HS-27A (cell line): ENCODE measurements at places on chromosomes 11 and 22.
A peak's percentile ranks its signal among the peaks of the same experiment; 100 is the strongest.

- DNase-seq: no peak
Observed at GRCh38 chr11:33694346-33695050, 6.1 kb downstream of the C11orf91 start.

DNA sequence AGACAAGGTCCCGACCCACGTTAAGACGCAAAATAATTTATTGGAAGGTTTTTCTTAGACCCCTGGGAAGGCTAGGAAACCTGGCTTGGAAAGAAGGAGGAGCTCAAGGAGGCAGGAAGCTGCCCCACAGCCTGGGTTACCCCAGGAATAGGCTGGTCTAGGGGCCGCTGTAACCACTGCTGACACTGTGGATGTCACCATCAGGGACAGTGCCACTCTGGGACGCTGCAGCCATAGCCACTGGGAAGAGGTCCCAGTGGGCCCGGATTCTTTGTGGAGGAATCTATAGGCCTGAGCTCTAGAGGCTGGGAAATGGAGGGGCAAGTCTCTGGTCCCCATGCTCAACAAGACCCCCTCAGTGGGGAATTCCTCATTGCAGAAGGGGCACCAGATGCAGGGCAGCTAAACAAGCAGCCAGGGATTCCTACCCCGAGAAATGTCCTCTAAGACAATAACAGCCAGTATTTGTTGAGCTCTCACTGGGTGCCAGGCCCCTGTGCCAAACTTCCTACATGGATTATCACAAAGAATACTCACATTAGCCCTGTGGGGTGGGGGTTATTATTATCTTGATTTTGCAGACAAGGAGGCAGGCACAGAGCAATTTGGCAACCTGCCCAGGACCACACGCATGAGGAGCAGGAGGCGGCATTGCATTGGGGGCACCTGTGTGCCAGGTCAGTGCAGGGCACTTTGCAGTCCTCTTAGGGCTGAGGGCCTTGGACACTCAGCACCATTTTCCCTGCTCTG, 19.5 kb upstream of the CHKA start:
- no peak for DNase-seq

DNA sequence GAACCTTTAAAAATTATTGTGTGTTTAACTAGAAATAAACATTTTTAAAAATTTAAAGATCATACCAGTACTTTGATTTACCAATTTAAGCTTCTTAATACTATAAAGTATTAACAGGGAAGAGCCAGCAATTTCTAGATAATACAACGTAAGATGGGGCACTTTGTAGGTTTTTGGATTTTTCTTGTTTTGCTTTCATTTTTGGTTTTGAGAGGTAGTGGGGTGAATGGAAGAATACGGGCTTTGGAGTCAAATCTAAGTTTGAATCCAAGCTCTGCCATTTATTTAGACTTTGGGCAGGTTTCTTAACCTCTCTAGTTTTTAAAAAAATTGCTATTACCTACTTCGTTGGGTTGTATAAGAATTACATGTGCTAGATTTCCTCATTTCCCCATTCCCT, 44.9 kb downstream of the CSTPP1 start:
- DNase-seq: no peak

DNA sequence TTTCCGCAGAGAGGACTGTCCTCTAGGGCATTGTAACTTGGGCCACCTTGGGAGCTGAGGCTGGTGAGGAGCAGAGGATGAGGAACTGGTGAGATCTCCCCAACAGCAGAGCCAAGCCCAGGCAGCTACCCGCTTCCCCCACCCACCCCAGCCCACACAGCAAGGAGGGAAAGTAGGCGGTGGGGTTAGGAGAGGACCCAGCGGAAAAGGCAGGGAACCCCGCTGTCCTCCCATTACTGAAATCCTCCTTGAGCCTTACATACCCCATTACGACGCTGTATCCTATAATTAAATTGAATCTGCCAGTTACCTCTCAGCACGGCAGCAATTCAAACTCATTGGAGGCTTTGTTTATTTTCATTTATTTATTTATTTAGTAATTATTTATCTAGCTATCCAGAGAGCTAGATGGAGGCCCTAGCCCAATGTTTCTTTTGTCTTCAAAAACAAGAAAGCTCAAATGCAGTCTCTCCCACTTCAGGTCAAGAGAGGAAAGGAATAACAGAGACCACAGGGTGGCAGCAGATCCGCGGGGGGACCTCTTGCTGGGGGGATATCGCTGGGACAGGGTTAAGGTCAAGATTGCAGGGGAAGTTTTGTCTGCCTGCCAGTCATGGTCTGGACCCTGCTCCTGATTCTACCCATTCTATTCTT, 218.0 kb downstream of the ST3GAL4 start:
- DNase-seq: no peak

GRCh38 chr22:17120281-17120680, 879 bp downstream of the TMEM121B start:
- no peak for DNase-seq

DNA sequence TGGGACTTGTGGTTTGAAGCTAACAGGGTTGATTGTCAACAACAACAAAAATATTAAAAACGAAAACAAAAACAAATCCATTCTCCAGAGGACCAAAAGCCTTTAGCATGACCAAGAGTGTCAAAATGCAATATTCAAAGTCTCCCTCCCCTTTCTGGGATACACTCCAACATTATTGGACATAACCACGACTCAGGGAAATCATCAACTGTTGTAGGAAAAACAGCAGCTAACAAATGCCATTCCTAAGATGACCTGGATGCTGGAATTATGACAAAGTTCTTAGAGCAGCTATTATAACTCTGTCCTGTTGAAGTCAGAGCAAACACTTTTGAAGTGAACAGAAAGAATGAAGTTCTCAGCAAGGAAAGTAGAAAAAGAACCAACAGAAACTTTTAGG, 143.0 kb downstream of the TMEM135 start:
- no peak for DNase-seq

GRCh38 chr11:37320921-37321320, 722.9 kb upstream of the RAG2 start:
- DNase-seq: no peak

DNA sequence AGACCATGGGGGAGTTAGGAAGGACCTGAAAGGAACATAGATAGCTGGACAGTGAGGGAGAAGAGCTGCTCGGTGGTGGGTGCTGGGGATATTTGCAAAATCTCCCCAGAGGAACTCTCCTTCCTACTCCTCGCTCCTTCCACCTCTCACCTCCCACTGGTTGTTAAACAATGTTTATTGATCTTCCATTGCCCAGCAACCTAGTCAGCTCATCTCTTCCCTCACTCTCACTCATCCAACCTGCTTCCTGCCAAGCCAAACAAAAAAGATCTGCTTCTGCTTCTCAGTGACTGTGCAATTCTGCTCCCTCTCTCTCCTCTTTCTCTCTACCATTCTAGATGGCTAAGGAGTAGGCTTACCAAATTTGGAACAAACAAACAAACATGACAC, 115.0 kb downstream of the SLC1A2 start:
- no peak for DNase-seq

DNA sequence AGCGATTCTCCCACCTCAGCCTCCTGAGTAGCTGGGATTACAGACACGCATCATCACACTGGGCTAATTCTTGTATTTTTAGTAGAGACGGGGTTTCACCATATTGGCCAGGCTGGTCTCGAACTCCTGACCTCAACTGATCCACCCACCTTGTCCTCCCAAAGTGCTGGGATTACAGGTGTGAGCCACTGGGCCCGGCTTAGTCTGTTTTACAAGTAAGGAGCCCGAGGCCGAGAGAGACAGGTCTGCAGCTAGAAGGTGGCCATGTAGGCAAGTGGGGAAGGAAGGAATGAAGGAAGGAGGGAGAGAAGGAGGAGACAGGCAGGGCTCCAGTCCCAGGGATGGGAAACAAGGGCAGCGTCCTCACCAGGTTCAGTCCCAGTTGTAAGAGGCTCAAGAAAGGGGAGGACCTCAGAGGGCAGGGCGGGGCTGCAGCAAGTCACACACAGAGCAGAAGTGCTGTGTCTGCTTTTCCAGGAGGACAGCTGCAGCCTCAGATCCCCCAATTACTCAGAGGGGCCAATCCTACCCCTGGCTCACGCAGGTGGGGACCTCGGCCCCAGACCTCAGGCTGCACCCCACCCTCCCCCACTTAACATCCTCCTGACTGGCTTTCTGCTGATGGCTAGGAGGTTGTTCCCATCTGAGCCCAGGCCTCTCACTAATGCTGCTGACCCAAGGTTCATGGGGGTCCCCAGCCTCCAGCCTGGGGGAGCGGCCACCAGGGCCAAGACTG, 53.8 kb upstream of the PRR5 start:
- no peak for DNase-seq

DNA sequence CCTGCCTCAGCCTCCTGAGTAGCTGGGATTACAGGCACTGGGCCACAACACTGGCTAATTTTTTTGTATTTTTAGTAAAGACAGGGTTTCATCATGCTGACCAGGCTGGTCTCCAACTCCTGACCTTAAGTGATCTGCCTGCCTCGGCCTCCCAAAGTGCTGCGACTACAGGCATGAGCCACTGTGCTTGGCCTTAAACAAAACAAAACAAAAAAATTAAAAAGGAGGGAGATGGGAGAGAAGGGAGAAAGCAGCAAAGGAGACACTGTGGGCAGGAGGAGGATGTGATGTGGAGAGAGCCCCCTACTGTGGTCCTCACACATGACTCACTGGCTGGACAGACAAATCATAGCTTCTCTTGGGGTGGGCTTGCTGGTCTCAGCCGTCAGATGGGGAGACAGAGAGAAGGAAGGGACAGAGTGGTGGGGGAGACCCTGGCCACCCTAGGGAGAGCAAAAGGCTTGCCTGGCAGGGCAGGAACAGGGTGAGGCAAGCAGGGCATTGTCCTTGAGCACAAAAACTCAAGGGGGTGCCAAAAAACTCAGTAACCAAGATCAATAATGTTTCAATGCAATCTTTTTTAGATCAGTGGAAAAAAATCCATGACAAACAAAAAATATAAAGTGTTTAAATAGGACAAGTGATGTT, 31.6 kb downstream of the TPST2 start:
- DNase-seq: no peak

GRCh38 chr11:119901657-119902577, 172.9 kb upstream of the NECTIN1 start:
- no peak for DNase-seq

DNA sequence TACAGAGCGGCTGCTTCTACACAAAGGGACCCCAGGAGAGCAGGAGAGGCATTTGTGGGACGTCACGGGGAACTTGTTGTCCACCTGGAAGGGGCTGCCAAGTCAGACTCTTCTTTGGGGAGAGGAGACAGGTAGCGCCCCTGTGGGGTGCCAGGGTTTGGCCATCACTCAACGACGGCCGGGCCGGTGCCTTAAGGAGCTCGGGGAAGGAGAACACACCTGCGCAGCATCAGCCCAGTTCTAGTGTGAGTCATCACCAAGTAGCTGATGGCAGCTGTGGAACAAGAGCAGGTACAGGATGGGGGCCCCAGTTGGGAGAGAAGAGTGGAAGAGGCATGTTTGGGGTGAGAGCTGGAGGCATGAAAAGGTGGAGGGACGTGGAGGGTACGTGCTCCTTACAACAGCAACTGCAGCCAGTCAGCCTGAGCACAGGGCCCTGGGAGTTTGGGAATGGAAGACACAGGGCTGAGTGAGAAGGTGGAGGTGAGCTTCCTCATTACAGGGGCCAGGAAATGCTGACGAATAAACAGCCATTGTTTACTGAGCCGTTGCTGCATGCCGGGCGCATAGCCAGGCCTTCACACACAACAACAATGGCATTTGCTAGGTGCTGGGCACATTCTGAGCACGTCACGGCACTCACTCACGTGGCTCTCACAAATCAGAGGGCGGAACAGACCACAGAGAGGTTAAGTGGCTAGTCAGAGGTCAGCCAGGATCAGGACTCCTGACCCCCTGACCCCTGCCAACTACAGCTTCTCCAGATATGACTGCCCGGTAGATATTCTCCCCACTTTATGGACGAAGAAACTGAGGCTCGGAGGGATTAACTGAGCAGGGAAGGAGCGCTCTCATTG, 29.1 kb upstream of the TP53I11 start:
- no peak for DNase-seq

DNA sequence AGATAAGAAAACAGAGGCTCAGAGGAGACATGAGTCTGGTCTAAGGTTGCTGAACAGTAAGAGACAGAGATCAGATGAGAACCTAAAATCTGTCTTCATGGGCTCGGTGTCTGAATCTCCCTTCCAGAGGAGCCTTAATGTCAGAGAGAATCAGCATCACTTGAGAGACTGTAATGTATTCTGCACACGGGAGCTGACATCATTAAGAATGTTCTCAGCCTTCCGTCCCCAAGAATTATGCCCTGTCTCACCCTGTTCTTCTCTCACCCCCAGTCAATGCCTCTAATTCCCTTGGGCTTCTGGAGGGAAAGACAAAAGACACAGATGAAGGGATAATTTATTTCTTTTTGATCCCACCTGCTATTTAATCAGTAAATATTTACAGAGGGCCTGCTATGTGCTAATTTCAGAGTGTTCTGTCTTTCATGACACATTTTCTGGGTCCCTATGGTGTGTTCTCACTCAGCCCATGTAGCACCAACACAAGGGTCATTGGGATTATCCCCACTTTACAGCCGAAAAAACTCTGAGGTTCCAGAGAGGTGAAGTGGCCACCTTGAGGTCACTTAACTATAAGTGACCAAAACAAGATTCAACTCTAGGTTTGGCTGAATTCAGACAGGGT, 61.8 kb downstream of the CD82 start:
- no peak for DNase-seq

- peak; percentile 47 for DNase-seq
Observed at GRCh38 chr22:37457093-37457893, 28.9 kb downstream of the MFNG start.

DNA sequence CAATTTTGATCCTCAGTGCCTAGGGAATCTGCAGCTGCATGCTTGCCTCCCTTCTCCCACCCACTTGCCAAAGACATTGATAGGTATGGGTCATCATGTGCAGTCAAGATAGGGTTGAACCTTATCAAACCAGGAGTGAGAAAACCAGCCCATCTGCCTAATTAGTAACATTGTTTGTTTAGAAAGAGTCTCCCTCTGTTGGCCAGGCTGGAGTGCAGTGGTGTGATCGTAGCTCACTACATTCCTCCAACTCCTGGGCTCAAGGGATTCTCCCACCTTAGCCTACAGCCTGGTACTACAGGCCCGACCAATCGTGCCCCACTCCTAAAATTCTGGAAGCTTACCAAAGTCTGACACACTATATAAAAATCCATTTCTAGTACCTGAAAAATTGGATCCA, 4.6 kb downstream of the C11orf71 start:
- no peak for DNase-seq
